H1 (cell line): ENCODE measurements at places on chromosomes 1 and 21. TPM values are rescaled to one million over a fixed set of nuclear protein-coding genes. Genes with fewer than 3 reads are reported as not detected.

The TAS1R1 gene
- 0.13 TPM in 1 of 2 replicates, not detected in the other for total RNA-seq

GRCh38 chr21:44299085-44299457 is 782 bp upstream of the PFKL start:
- no peak for DNase-seq

DNA sequence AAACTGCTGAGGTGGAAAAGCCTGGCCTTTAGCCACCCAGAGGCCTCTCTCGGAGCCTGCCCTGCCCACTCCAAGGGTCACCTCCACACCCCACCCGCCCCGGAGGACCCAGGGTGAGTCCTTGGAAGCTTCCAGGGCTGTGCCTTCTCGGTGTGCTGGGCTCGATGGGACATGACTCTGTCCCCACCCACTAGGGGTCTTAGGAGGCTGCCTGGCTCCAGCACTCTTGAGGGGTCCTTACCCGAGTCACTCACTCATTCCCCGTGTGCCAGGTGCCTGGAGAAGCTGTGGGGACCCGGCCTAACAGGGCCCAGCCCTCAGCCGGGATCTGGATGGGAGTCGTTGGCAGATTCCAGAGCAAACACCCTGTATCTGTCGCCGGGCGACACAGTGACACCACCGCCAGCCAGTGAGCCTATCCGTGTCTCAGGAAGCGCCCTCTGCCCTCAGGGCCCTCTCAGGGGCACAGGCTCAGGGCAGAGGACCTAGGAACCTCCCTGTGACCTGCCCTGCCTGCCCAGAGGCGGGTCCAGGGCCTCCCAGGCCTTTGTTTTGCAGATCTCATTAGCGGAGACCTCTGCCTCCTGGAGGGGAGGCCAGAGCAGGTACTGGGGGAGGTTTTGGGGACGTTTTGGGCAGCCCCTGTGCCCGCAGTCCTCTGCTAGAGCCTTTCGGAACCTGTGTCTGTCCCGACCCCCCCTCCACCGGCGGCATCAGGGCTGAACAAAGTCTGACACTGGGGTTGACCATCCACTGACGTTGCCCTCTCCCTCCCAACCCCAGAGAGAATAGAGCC is 3.1 kb upstream of the PRKCZ start:
- DNase-seq = peak; percentile 72

DNA sequence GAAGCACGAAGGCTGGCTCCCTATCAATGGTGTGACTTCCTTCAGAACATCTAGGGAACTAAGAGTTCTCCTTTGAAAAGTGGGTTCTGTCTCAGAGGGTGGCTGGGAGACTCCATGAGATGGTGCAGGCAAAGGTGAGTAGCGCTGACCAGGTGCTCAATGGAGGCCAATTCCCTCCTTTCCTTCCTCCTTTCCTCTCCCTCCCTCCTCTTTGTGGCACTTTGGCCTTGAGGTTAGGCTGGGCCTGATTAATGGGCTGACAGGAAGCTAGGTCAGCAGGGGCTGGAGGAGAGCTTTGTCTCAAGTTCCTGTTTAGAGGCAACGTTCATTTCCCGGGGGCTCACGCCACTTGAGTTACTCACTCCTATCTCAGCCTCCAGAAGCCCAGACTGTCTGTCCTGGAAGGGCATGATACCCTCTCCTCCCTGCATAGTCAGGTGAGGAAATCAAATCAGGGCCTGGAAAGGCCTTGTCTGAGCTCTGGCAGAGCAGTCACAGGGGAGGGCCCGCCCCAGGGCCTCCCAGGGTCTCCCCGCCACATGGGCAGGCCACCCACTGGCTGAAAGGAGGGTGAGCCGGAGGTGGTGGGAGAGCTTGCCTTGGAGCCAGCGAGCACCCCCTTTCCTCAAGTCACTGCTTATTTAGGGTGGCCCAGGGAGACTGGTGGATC is 58.4 kb upstream of the SSBP3 start:
- no peak for DNase-seq

- DNase-seq = no peak
Observed at GRCh38 chr1:117636637-117637425, 31.0 kb downstream of the TENT5C start.

The LCE2A gene
- total RNA-seq = not detected in 2 replicates

DNA sequence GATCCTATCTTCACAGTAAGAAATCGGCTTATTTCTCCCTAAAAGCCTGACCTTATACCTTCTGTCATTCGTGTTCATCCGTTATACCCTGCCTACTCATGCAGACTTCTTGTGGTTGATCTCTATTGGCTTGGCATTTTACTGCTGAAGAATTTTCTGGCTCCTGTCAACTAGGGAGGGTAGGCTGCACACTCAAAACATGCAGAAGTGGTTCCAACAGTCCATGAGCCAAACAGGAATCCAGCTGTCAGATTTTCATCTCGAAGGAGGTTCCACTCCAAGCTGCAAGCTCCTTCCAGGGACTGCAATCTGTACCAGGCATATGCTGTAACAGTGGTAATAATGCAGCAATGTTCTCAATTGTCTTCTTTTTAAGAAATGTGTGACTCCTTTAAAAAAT is 10.1 kb downstream of the DNAJC11 start:
- no peak for DNase-seq

The RHBDL2 gene
- total RNA-seq = 0.84 and 1.2 TPM in 2 replicates

DNA sequence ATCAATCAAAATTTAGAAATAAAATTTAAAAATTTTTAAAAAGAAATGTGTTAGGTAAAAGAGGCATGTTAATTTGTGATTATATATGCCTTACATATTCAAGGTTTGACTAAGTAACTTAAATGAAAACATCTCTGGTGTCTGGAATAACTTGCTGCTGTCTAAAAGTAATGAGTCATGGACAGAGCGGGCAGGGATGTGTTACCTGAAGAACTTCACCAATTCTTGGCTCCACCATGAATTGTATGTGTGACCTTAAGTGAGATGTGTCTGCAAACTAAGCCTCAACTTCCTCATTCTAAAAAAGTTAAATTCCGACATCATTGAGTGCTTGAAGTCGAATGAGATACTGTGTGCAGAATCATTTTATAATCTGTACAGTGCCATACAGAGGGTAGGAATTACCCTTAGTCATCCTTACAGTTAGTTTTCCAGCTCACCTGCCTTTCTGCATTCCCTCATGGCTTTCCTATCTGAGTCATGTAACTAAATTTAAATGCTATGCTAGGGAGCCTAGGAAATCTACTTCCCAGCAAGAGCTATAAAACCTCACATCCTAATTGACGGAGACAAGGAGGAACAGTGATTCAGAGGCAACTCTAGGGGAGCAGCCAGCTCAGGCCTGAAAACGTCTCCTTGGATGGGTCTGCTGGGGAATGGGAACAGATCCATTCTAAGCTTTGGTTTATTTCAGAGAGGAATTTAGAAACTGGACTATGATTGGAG is 100.7 kb upstream of the TSPAN2 start:
- no peak for DNase-seq

- peak; percentile 51 for DNase-seq
Observed at GRCh38 chr1:87684194-87684593, 355.5 kb downstream of the LMO4 start.

GRCh38 chr1:90162216-90162615 is 167.3 kb downstream of the ZNF326 start:
- no peak for DNase-seq

- no peak for DNase-seq
Observed at GRCh38 chr1:18018366-18018765, 89.2 kb upstream of the IGSF21 start.

GRCh38 chr1:93595743-93596142 is 85.9 kb downstream of the BCAR3 start:
- no peak for DNase-seq

GRCh38 chr1:109790329-109790728 is 26.6 kb upstream of the EPS8L3 start:
- no peak for DNase-seq

The TMEM52 gene
- 14.6 and 15.0 TPM in 2 replicates for total RNA-seq

- DNase-seq = no peak
Observed at GRCh38 chr1:232557502-232558191, 72.3 kb downstream of the SIPA1L2 start.

DNA sequence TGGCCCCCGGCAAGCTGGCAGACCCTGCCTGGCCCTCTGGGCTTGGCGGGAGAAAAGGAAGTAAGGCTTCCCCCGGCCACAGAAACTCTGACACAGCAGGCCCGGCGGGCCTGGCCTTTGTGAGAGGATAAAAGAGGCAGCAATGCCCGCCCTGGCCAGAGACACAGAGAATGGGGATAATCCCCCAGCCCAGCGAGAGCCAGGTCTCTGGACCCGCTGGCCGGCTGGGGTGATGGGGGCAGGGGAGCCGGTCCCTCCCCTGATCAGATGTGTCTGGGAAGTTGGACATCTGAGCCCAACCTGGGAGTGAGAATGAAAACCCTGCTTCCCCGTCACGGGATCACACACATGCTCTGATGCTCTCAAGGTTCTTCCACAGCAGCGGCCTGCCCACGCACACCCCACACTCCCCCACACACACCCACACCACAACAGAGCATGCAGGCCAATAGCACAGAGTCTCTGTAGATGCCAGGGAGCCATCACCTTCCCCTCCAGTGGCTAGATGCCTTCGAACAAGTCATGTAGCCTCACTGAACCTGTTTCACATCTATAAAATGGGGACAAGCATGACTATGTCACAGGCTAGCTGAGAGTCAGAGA is 4.2 kb downstream of the RSPO1 start:
- DNase-seq = no peak
